CD4-positive, alpha-beta memory T cell (primary cell): ENCODE measurements at places on chromosomes 7 and 10. TPM values are rescaled to one million over a fixed set of nuclear protein-coding genes. Genes with fewer than 3 reads are reported as not detected.

FAM237B gene
- not detected for total RNA-seq

PRKCQ gene
- total RNA-seq: 71.5 TPM

OR2A5 gene
- not detected for total RNA-seq

DNA sequence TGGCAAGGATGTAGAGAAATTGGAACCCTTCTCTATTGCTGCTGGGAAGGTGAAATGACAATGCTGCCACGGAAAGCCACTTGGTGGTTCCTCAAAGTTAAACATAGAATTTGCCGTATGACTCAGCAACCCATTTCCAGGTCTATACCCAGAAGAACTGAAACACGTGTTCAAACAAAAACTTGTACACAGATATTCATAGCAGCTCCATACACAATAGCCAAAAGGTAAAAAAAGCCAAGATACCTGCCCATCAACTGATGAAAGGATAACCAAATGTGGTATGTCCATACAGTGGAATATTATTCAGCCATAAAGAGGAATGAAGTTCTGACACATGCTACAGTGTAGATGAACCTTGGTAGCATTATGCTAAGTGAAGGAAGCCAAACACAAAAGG is 39.1 kb downstream of the LHPP start:
- DNase-seq: no peak

DNA sequence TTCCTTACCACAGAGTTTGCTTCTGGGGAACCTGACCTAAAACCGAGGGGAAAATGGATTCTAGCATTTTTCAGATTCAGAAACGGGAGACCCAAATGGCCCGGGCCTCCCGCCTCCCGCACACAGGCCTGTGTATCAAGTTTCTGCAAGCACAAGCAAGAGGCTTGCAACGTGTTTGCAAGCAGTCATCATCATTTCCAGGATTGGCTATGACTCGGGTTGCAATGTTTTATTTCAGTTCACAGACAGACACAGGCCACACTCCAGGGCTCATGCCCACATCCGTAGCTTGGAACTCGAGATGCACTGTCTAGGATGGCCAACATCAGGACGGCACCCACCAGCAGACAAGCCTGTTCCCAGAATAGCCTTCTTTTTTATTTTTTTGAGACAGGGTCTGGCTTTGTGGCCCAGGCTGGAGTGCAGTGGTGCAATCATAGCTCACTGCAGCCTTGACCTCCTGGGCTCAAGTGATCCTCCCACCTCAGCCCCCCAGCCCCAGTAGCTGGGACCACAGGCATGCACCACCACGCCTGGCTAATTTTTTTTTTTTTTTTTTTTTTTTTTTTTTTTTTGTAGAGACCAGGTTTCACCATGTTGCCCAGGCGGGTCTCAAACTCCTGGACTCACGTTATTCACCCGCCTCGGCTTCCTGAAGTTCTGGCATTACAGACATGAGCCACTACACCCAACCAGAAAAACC is 68.1 kb upstream of the FOXK1 start:
- DNase-seq: no peak

- peak; percentile 75 for DNase-seq
Measured at GRCh38 chr10:132387764-132388210, 9.2 kb upstream of the PWWP2B start.

DNA sequence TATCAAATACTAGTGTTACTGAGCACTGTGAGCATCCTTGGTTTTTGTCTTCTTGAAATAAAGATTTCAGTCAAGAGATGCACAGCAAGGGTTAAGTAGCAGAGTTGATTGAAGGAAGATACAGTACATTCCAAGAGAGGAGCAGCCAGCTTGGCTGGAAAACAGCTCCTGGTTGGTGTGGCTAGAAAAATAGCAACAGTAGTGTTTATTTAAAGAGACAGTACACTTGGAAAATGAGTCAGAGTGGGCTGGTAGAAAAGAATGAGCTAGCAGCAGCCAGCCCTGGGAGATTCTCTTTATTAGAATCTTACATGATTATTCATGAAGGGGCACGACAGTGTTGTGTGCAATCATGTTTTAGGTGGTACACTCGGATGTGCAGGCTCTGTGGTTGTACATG is 1016.4 kb upstream of the SORCS1 start:
- DNase-seq: no peak

DNA sequence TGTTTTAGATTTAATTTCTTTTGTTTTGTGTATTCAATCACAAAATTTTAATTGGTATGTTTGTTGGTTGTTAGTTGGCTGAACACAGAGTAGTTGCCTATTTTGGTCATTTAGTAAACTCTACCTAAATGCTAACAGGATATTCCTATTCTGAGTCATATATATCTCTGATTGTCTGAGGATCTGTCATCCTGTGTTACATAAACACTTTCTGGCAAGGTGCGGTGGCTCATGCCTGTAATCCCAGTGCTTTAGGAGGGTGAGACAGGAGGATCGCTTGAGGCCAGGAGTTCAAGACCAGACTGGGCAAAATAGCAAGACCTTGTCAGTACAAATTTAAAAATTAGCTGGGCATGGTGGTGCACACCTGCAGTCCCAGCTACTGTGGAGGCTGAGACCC is 178.6 kb downstream of the PLCE1 start:
- no peak for DNase-seq
